Airway epithelial cell (primary cell): ENCODE measurements at places on chromosomes 2 and 18. TPM values are rescaled to one million over a fixed set of nuclear protein-coding genes. Genes with fewer than 3 reads are reported as not detected.

Gene SCTR
- total RNA-seq = not detected in 2 replicates

Gene FNDC4
- 9.7 and 12.5 TPM in 2 replicates for total RNA-seq

Gene C2orf15
- 1.5 and 1.6 TPM in 2 replicates for total RNA-seq

Gene BMP10
- not detected in 2 replicates for total RNA-seq

Gene HRH4
- total RNA-seq = 0.07 TPM in 1 of 2 replicates, not detected in the other
